ENCODE measurements at places on chromosomes 16 and 17.

DNA sequence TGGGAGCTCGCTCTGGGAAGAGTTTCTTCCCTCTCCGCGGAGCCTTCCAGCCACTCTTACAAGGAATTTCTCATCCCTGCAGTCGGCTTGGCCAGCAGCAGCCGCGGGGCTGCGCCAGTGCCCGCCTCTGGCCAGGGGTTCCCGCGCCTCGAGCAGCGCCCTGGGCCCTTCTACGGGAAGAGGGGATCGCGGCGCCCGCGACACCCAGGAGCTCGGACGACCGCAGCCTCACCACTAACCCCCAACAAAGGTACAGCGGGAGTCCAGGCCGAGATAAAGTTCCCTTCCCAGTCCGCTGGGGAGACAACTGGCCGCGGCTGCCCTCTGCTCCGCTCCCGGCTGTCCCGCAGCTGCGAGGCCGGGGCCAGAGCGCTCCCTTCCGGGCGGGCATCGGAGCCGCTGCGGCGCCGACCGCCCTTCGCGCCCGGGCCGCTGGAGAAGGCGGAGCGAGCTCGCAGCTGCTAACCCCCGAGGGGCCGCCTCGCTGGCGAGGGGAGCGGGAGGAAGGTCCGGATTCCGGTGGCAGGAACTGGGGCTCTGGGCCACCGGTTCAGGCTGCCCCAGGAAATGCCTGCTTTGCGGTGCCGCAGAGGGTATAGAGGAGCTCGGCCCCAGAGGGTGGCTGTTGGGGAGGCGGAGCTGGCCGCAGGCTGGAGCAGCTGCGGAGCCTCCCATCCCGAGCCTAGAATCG, 3.6 kb upstream of the HS3ST3B1 start:
- DNase-seq = no peak

DNA sequence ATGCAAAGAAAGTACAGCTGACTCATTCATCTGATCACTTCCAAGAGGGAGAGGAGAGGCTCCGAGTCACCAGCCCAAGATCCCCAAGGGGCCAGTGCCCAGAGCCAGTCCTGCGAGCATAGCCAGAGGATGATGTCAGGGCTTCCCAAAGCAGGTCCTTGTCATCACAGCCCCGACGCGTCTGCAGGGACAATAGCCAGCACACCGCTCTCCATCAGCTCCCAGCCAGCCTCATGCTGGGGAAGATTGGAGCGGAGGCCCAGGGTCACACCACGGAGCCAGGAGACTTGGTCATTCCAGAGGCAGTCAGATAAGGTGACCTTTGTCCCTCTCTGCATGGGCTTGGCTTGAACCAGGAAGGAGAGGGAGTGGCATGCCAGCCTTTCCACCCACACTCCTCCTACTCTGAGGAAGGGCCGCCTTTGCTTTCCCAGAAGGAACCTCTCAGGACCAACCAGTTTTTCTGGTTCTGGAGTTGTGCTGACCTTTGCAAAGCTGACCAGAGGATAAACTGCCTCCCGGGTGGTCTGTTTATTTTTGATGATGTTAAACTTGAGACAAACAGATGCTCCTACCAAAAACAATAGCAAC, 58.3 kb upstream of the ARHGAP44 start:
- DNase-seq = no peak

DNA sequence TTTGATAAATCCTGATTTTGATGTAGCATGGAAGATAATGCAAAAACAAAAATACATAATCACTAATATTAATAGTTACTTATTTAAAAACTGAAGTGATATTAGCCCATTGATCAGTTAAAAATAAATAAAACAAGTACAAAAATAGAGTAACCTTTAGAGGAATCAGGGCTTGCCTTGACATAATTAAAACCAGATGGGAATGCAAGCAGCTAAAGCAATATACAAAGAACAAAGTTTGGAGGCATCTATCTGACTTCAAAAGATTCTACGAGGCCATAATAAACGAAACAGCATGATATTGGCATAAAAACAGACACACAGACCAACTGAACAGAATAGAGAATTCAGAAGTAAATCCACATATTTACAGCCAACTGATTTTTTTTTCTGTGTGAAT, 15.0 kb upstream of the HEATR3 start:
- no peak for DNase-seq

DNA sequence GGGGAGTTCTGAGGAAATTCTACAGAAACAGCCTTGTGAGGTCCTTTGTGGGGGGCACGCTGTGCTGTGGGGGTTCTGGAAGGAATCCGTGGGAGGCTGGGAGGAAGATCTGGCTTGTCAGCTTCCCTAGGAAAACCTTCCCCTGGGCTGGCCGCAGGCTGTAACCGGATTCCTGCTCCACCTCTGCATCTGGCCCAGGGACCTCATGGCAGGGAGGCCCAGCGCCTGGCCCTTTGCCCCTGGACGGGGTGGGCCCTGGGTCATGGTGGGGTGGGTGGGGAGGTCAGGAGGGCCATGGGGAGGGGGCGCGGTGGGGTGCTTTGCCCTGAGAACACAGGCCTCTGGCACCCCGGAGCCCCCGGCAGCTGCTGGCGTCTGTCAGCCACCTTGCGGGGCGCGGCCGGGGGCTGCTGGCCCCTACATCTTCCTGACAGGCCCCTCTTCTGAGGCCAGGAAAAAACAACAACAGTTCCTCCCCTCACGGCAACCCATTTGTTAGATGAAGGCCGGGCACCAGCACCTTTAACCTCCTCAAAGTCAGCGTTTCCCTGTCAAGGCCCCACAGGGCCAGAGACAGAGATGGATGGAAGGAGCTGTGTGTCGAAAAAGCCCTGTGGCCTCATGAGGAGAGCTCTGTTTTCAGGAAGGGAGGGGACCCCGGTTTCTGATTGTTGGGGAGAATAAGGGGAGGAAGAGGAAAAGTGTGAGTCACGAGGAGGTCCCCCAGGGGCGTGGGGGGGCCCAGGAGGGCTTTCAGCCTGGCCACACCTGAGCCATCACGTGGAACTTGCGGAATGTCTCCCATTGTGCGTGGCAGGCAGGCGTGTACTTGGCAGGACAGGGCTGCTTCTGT, 3.6 kb upstream of the MEOX1 start:
- DNase-seq = no peak

GRCh38 chr17:14510136-14510535, 209.3 kb downstream of the HS3ST3B1 start:
- DNase-seq = no peak

Measured in activated CD8-positive, alpha-beta memory T cell treated with anti-CD3 and anti-CD28 coated beads for 48 hours (primary cell).